Epithelial cell of prostate (primary cell): ENCODE measurements at places on chromosomes 5 and 9.

DNA sequence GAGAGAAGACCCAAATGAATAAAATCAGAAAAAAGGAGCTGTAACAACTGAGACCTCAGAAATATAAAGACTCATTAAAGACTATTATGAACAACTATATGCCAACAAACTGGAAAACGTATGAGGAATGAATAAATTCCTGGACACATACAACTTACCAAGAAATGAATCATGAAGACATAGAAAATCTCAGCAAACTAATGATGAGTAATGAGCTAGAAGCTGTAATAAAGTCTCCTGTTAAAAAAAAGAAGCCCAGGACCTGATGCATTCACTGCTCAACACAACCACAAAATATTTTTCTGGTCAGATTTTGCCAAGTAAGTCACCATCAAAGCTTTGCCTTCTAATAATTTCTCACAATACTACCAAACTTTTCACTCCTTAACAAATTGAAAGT, 666.7 kb downstream of the LRRC70 start:
- DNase-seq = peak; percentile 12

DNA sequence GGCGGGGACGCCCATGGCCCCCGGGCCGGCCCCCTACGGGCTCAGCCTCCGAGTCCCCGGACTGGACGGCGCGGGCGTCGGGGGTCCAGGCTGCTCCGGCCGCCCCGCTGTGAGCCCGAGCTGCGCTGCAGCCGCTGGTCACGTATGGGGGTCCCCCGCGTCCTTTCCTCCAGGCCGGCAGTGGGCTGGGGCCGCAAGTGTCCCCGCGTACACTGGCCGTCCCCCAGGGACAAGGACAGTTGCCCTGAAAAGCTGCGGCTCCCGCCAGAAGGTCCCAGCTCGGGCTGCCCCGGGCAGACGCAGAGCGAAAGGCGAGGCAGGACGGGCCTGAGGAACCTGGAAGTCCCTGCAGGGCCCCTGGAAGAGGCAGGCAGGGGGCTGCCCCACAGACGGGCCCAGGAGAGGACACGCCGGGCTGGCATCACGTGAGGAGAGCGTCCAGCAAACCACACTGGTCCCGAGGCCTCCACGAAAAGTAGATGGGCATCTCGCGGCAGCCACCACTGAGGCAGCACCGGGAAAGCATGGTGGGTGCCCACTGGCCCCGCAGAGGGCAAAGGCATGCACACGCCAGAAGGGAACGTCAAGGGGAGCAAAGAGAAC, 3.3 kb upstream of the NKD2 start:
- no peak for DNase-seq

DNA sequence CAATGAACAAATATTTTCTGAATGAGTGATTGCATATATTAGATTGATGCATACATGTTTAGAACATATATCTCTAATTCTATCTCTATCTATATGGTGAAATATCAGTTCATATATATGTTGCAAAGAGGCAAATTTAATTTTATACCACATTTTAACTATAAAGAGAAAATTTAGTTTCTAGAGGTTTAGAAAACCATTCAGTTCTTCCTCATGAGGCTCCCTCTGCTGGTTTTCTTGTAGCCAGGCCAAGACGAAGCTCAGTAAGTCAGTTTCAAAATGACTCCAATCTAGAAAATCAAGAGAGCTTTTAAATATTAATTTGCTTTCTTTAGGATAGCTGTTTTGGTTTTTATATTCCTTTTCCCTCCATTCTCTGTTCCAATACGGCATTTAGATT, 312.1 kb downstream of the TMEM232 start:
- DNase-seq = no peak

- no peak for DNase-seq
These were observed 21.8 kb upstream of the JAKMIP2 start for GRCh38 chr5:147804334-147804733.

DNA sequence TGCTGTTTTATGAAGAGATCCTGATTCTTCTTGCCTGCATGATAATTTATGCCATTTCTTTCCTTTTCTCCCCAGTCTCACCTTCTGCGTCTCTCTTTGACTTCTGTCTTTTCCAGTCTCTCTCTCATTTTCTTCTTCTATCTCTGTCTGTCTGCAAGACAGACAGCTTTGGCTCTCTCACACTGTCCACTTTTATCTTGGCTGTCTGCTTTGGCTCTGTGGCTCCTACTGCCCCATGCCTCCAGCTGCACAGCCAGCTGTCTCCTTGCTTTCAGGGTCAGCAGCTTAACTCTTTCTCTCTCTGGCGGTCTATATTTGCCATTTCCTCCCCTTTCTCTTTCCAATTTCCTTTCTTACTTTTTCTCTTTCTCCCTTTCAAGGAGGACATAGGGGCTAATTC, 971.1 kb upstream of the COX7C start:
- no peak for DNase-seq

- peak; percentile 46 for DNase-seq
These were observed 5.9 kb downstream of the ABCA2 start for GRCh38 chr9:137021979-137022661.

GRCh38 chr5:76831110-76831452, 12.3 kb downstream of the F2RL1 start:
- DNase-seq = no peak

- DNase-seq = peak; percentile 56
These were observed 157.1 kb downstream of the ZNF462 start for GRCh38 chr9:107020040-107020530.

DNA sequence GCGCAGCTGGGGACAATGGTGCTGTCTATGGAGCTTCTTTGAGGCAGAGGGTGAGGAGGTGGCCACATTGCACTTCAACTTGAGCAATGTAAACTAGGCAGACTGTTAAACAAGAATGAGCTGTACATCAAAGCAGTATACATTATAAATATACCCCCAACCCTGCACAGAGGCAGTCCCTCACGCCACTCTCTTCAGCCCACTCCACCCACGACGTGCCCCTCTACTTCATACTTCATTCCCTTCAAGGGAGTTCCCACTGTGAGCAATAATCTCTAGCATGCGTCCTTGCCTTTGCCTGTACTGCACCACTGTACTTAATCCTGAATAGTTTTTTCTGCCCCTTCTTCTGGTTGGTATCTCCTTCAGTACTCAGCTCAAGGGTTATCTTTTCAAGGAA, 14.4 kb downstream of the TRPM3 start:
- DNase-seq = no peak

GRCh38 chr5:98604721-98605425, 168.6 kb upstream of the RGMB start:
- DNase-seq = peak; percentile 8

DNA sequence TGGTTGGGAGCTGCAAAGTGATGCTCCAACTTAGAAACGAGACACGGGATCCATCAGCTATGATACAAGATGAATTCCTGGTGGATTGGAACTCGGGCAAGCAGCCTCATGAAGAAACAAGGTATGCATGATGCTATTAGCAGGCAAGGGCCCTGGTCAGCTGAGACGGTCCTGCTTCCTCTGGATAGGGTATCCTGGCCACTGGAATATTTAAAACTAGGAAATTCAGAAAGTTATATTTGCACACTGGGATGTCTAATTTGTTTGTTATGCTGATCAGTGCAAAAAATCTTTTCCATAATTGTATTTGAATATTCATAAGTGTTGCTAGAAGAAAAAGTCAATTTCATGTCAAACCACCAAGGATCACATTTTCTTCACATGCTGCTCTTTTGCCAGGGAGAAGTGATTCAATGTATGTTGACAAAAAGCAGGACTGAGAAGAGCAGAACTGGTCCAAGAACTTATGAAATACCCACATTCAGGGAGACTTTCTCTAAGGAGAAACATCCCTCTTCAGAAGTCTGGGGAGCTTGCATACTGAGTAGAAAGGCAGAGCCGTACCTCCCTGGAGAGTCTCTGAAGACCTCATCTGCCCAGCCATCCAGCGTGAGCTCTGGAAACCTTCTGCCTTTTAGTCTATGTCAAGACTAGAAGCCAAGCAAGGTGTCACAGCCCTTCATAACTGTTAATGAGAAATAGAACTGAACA, 6.7 kb upstream of the NXNL2 start:
- DNase-seq = no peak

- peak; percentile 83 for DNase-seq
These were observed 15.0 kb downstream of the HMHB1 start for GRCh38 chr5:143826951-143827444.

DNA sequence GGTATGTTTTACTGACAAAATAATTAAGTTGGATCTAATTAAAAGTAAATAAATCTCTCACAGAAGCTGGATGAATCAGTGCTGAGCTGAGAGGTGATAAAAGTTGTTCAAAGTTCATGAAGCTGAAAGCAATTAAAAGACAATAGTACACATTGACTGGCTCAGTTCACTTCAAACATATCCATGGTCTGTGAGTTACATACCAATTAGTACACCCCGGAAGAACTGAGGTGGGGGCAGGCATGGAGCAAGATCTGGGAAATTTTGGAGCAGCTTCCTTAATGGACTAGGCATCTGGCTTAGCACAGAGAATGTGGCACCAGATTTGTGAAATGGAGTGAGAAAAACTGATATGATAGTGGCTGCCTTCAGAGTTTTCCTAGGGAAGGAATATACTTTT, 152.7 kb downstream of the ATP10B start:
- DNase-seq = no peak

- DNase-seq = no peak
These were observed 144.5 kb upstream of the ABCA1 start for GRCh38 chr9:105072476-105072875.

DNA sequence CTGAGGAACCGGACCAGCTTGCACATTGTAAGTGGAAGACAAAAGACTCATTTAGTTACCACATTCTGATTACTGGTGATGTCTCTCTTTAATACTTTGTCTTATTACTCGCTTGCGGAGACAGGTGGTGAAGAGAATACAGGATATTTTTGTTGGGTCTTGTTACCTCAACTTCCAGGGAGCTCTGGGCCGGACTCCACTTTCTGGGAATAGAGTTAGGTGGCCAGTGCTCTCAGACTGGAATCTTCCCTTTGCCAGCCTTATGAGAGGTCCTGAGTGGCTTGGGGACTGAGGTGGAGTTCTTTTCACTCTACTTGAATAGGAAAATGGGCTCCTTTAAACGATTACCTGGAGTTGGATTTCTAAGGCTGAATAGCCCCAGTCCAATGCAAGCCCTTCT, 33.3 kb upstream of the SPRY4 start:
- no peak for DNase-seq

DNA sequence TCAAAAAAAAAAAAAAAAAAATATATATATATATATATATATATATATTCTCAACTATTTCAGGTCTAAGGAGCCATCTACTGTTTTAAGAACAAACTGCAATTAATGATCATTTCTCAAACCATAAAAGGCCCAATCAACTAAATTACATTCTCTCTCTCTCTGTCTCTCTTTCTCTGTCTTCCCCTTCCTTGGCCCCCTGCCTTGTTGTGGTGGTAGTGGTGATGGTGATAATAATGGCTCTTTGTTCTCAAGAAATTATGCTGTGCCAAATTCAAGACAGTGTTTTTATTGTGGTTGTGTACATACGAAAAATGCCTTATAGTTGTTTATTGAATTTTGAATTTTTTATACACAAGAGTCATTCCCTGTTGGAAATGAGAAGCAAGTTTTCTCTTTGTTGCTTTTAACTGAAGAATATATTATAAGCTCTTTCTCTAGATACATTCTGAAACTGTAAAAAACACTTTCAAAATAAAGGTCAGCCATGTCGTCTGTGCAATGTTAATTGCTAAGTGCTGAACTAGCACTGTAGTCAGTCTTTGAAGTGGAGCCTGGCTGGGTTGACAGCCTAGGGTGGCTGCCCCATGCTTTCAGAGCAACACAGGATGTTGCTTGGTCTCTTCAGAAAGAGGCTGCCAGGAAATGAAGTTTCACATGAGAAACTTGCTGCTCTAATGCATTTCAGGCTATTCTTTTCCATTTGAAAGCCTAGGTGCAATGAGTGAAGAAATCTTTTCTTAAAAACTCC, 96.0 kb downstream of the HINT1 start:
- no peak for DNase-seq

DNA sequence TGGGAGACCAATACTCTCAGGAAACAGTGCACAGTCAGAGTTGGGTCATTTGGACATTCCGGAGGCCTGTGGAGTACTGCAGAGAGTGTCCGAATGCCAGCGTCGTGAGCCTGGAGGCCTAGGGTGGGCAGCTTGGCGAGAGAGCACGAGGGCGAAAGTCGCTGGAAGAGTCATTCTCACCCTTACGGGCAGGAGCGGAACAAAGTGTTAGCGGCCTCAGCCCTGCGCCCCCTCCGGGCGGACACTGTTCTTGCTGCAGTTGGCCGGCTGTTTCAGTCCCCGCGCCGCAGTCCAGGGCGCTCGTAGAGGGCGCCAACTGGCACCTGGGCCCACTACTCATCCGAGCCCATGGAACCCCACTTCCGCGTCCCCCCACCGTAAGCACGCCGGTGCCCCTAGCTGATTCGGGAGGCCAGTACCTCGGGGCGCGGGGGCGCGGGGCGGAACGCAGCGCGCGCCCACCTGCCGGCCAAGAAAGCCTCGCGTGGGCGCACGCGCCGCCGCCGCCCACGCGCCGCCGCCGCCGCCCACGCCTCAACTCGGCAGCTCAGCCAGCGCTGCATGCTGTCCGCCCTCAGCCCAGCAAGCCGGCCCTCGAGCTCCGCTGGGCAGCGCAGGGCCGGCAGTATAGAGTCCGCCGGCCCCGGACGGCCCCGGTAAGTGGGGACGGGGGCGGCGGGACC, 99.7 kb upstream of the CCL21 start:
- no peak for DNase-seq

GRCh38 chr9:83544002-83544698, 5.9 kb upstream of the FRMD3 start:
- DNase-seq = peak; percentile 77

DNA sequence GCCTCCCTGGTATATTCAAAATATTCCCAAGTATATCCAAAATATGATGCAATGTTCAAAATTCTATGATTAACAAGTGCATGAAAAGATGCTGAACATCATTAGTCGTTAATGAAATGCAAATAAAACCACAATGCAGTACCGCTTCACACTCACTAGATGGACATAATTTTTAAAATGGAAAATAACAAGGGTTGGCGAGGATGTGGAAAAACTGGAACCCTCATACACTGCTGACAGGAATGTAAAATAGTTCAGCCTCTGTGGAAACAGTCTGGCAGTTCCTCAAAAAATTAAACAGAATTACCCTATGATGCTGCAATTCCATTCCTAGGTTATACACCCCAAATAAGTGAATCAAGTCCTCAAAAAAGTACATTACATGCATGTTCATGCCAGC, 36.1 kb upstream of the MYOT start:
- no peak for DNase-seq
